ENCODE measurements at places on chromosomes 6 and 20.

GRCh38 chr6:13071550-13072345 lies 256.6 kb downstream of the TBC1D7 start:
- DNase-seq: no peak

DNA sequence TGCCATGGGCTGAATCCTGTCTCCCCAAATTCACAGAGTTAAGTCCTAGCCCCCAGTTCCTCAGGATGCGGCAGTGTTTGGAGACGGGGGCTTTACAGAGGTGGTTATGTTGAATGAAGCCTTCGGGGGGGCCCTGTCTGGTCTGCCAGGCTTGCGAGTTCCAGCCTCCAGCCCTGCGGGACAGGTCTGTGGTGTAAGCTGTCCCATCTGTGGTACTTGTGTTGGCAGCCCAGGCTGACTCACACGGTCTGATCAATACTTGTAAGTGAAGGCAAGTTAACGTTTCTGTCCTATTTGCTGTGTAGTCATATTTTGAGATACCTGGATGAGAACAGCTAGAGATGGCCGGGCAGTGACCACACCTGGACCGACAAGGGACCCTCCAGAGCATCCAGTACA lies 51.8 kb upstream of the GPR31 start:
- no peak for DNase-seq

GRCh38 chr20:17223553-17223952 lies 3.3 kb upstream of the PCSK2 start:
- DNase-seq: no peak

DNA sequence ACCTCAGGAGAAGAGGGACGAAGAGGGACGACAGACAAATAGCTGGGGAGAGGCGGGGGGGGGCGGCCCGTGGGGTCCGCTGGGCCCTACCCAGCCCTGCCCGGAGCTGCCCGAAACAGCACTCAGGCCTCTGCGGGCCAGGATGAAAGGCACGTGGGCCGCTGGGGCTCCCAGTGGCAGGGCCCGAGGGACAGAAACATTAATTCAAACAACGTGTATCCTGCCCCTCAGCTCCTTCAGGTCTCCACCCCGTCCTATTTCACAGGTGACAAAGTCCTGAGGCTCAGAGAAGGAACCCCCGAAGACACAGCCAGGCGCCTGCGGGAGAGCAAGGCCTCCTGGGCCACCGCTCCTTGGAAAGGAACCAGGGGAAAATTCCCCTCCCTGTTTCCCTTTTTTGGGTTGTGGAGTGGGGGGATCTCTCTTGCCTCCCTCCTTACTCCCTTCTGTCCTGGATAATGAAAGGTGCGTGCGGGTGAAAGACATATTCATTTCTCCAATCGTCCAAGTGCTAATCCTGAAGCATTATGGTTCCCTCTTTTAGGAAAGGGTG lies 93.3 kb downstream of the RNASET2 start:
- no peak for DNase-seq

GRCh38 chr6:132812255-132812732 lies 2.1 kb upstream of the RPS12 start:
- no peak for DNase-seq

Measured in HEK293T (cell line).